ENCODE measurements at places on chromosomes 5 and 9.
A peak's percentile ranks its signal among the peaks of the same experiment; 100 is the strongest.

DNA sequence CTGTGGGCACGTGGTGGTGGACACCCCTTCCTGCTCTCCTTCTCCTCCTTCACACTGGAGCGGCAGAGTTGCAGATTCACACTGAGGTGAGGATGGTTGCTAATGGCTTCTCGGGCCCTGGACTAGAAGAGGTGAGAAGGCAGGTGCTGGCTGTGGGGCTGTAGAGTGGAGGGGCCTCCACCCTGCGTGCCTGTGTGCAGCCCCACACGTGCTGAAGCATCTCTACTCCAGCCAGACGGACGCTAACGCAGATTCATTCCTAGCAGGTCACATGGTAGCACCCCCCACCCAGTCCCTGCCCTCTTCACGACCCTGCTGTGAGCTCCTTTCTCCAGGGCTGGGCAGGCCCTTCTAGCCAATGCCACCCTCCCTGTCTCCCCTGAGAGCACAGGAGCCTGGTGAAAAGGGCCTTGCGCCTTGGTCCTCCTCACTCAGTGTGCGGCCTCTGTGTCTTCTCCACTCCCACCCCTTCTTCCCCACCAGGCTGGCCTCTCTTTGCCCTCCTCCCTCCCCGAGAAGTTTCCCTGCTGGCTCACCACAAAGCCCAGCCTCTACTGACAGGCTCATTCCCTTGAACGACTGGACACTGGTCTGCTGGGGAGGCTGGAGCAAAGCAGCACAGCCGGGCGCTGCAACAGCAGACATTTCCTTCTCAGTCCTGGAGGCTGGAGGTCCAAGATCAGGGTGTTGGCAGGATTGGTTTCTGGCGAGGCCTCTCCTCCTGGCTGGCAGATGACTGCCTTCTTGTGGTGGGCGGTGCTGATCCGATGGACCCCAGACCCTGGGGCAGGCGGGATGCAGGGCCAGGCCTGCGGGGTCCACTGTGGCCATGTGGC, 14.2 kb downstream of the CACNA1B start:
- peak; percentile 9 for DNase-seq

DNA sequence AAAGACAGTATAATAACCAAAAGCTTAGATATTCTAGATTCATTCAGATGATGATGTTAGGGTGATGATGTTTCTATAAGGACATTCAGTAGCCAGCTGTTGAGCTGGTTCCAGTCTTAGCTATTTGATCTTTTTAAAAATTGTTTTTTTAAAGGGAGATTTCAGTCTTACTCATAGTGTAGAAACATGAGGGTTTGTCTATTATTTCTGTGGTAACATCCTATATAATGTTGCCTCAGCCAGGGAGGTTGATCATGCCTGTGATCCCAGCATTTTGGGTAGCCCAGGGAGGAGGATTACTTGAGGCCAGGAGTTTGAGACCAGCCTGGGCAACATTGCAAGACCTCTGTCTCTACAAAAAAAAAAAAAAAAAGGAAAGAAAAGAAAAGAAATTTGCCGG, 167.8 kb downstream of the DOCK2 start:
- DNase-seq = no peak

GRCh38 chr9:91771864-91772263, 178.2 kb downstream of the ROR2 start:
- DNase-seq = no peak

DNA sequence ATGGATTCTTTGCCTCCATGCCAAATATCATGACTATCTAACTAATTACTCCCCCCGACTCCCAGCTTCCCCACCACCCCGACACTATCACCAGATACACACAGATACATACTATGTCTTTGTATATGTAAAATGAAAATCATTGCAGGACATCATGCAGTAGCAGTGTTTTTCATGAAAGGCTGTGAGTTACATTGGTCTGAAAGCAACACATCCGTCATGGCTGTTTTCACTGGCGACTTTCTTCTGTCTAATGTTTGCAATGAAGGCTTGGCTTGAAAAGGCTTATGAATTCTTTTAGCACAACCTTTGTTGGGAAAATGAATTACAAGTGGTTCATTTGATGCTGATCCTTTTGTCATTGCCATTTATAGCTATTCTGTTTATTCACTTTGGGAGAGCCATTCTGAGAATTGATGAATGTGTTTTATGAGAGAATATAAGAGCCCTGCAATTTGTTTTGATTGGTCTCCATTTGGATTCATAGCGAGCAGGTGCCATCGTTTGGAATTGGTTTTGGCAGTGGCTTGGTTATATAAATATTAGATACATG, 103.4 kb downstream of the PIP5K1B start:
- DNase-seq = no peak

DNA sequence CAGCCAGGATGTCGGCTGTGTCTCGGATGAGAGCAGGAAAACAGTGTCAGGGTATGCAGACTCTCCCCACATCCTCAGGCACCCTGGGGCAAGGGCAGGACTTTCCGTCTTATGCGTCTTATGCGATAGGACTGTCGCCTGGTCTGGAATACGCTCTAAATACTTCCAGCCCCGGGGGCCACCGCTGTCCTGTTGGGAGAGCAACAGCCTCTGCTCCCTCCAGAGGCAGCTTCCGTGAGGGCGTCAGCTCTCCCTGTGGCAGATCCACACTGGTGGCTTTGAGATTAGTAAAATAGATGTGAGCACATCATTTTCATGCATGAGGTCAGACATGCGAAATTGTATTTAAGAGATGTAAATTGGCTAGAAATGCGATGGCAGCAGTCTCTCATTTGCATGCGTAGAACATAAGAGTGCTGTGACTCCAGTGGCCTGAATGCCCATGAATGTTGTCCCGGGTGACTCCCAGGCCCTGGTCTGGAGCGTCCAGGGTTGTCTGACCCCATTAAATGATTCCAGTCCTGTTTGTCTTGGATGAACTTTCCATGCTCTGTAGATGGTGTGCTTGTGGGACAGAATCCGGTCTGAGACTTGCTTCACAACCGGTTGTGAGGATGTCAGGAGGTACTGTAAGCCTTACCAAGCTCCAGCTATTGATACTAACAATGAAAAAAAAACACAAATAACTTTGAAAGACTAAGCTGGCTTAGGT, 228.2 kb downstream of the SYK start:
- DNase-seq = no peak

DNA sequence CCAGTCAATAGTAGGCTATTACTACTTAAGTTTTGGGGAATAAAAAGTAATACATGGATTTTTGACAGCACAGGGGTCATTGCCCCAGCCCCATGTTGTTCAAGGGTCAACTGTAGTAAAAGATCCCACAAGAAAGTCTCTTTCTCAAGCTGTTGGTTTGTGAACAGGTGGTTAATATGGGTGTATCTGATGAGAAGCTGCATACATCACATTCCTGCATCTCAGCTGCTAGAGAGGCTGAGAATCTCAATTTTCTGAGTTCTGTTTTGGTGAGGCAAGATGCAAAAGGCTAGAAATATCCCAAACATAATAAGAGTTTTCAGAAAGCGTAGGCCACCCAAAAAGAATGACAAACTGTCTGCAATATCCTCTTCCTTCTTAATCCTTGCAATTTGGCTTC, 76.8 kb upstream of the DAPK1 start:
- no peak for DNase-seq

DNA sequence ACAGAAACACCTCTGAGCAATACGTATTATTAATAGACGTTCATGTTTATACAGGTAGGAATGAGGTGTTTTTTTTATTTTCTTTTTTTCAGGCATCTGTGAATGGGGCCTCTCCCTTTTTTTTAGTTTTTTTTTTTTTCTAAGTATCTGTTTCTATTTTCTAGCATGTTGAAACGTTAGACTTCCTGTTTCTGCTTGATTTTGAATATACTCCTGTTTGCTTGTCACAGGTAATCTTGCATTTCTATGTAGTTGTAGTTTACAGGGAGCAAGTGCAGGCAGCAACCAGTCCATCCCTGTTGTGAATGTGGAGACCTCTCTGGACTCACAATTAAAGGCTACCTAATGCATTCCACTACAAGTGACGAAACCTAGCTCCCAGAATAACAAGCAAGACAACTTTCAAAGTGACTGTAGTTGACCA, 22.8 kb upstream of the TNFAIP8 start:
- DNase-seq = no peak

- DNase-seq = no peak
These were observed 193.0 kb downstream of the XRCC4 start for GRCh38 chr5:83270311-83270710.

- peak; percentile 3 for DNase-seq
These were observed 128.9 kb downstream of the BARX1 start for GRCh38 chr9:93826209-93826608.

DNA sequence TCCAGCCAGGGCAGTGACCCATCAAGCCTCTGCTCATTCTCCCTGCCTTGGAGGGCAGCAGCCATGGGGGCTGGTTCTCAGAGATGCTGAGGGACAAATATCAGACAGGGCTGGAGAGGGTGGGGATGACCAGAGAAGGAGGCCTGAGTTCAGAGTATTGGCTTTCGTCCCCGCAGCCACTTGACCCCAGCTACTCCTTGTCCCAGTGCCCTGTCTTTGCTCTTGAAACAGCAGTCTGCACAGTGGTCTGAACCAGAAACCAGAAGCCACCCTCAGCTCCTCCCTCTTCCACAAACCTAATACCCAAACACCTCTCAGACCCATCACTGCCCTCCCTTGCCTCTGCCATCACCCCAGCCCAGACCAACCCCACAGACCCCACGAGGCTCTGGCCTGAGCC, 36.3 kb upstream of the SMIM23 start:
- DNase-seq = no peak

DNA sequence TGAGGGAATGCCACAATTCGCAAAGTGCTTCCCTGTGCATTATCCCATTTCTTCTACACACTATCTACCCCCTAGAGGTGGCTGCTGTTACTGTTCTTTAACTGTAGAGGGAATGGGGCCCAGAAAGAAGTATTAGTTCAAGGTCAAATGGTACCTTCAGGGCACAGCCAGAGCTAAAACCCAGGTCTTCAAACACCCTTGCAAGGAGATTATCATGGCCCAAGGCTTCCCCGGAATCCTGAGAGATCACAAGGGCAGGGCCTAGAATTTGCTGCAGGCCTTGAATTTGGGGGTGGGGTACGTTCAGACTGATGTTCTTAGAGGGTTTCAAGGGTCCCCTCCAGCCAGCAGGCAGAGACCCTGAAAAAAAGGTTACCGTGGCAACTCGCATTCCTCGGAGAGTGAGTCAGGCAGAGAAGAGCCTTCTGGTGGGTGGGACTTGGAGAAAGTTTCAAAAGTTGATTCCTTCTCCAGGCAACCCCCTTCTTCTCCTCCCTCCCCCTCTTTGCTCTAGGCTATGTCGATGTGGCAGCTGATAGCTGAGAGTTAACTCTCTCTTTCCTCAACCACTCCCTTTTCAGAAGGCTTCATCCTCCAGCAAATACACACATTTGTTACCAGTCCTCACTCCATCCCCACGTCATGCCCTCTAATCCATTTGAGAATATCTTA, 1.9 kb downstream of the SPARC start:
- peak; percentile 69 for DNase-seq

GRCh38 chr9:110559869-110560268, 19.7 kb downstream of the SVEP1 start:
- no peak for DNase-seq

DNA sequence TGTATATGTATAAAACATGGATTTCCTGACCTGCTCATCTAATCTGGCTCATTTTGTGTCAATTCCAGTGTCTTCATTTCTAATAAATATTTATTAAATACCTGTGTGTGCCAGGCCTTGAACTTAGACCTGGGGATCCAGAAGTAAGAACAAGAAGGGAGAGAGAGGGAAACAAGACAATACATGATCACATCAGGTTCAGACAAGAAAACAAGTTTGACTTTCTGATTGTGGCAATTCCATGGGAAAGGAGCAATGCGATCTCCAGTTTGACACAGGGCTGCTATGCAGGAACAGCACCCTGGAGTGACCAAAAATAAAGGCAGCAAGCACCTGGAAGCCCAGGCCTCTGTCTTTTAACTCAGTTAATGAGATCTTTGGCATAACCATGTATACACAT, 198.1 kb upstream of the ACTBL2 start:
- DNase-seq = no peak

DNA sequence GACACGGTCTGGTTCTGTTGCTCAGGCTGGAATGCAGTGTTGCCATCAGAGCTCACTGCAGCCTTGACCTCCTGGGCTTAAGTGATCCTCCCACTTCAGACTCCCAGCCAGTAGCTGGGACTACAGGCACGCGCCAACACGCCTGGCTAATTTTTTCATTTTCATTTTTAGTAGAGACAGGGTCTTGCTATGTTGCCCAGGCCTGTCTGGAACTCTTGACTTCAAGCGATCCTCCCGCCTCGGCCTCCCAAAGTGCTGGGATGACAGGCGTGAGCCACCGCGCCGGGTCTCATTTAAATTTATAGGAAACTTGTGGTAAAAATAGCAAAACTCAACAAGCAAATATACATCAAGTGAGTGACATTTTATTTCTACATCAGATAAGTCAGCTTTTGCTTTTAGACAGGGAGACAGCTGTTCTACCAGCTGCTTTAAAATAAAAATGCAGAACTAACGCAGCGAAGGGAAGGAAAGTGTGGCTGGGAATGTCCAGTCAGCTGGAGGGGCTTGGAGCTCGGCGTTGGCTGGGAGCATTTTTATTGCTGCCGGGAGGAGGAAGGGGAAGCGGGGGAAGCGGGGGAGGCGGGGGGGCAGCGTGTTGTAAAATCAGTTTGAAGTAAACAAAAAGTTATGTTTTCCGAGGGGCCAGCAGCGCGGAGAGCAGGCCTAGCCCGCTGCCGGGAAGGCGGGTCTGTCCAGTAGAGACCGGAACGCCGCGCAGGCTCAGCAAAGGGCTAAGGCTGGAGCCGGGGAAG, 707 bp upstream of the ZFYVE16 start:
- DNase-seq = no peak

DNA sequence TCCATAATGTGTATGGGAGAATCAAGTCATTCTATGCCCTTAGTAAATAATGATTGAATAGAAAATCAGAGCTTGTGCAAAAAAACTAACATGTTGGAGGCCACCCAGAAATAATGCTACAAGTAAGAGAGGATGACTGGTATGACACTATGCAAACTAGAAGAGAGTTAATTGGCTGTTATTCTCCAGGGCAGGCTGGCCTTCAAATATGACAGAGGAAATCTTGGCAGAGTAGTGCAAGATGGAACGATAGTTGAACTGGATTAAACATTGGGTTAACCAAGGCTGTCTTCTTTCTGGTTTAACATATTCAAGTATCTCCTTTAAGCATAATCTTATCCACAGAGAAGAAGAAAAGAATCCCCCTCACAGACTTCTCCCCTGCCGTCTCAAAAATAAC, 196.1 kb downstream of the MPDZ start:
- no peak for DNase-seq

DNA sequence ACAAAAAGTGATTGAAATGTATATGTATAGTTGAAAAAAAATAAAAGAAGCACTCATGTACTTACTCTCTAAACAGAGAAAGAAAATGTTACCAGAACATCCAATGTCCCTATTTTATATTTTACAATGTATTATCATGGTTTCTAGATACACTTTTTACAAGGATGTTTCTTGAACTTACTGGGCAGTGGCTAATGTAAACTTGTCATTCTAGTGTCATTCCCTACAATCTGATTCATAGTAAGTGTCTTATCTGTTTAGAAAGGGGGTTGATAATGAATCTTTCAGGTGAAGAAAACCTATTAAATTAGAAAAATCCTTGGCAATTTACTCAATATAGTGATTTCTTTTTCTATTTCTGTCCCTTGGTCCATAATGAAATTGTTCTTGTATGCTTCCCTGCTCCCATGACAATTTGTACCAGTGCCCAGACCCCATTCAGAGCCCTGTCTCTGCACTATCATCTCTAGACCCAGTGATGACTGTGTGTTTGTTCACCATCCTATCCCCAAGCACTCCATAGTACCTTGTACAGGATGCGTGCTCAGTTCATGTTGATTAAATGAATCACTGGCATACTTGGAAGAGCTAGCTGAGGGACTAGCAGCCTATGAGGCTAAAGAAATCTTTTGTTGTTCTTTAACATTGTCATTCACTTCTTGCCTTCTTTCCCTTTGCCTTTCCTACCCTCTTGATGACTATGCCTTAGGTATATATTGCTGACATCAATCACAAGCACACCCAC, 101.2 kb downstream of the HMHB1 start:
- DNase-seq = peak; percentile 75

Measured in AG20443 (cell line).